ENCODE measurements at places on chromosomes 4 and X.

- DNase-seq = no peak
Observed at GRCh38 chr4:53644607-53645006, 53.3 kb upstream of the LNX1 start.

- no peak for DNase-seq
Observed at GRCh38 chrX:123860983-123861382, 1.1 kb downstream of the XIAP start.

- no peak for DNase-seq
Observed at GRCh38 chrX:115602729-115603389, 41.9 kb downstream of the PLS3 start.

GRCh38 chrX:43559644-43560043, 96.5 kb upstream of the MAOA start:
- DNase-seq = peak; percentile 12

DNA sequence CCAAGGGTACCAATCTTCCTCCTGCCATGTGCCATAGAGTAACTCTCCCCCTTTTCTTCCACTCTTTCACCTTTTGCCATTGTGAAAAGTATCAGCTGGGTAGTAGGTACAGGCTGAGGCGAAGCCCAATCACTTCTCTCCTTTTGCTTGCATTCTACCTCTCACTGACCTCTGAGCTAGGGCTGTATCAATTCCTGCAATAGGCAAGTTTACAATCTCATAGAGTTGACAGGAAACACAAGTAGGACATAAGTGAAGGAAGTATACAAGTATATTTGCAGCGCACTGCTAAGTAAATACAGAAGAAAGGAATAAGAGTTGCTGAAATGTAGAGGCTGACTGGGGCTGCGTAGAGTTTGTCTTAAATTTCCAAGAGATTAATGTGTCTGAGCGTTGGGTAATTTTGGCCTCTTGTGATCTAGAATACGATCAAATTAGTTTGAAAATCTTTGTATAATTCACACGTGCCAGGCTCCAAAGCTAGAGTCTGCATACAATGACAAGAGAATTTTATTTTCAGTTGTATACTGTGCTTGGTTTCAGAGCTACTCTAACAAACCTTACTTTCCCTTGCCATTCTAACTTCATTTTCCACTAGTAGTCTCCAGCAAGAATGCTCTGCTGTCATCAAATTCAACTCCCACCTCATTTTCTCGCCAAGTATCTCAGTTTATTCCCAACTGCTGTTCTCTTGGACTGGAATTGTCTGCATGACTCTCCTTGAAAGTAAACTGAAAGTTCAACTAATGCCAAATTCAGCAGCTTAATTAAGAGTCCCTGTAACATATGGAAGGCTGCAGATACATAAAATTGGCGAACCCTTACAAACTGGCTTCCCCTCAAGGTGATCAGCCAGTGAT, 90.3 kb downstream of the ATP11C start:
- no peak for DNase-seq
